ENCODE measurements at places on chromosomes 12 and 14.

GRCh38 chr12:72560003-72560769, 288.0 kb downstream of the TRHDE start:
- DNase-seq = no peak

DNA sequence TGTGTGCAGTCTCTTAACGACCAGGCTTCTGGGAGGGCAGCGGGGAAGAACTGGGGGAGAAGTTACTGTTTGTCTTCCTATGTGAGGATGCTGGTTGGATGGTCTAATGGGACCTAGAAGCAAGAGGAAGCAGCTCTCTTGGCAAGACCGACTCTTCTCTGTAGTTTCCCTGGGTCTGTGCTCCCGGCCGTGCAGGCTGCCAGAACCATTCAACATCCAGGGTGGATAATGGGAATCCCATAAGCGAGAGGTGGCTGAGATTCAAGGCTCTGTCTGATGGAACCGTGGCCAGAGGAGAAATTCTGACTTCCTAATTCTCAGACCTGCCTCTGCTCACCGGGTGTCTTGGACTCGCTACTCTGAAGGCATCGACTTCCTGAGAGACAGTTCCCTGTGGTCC, 561.0 kb upstream of the TBX3 start:
- no peak for DNase-seq

DNA sequence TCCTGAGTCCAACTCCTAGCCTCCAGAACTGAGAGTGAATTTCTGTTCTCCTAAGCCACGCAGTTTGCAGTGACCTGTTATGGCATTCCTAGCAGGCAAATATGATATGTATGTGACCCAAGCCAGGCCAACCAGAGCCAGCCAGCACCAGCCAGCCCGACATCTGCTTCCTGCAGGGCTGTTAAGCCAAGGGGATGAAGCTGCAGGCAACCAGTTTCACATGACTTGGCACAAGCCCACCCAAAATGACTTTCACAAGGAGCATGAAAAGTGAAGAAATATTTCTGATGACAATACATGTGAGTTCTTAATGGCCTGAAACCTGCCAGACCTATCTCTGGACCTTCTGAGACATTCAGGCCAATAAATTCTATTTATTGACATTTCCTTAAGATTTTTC, 68.1 kb downstream of the ITPK1 start:
- DNase-seq = no peak

- DNase-seq = no peak
Measured at GRCh38 chr14:100887728-100888335, 15.7 kb downstream of the RTL1 start.

- DNase-seq = no peak
Measured at GRCh38 chr14:60102389-60102788, 10.7 kb downstream of the PCNX4 start.

GRCh38 chr12:101607894-101608293, 13.1 kb downstream of the MYBPC1 start:
- no peak for DNase-seq
